ENCODE measurements at places on chromosomes 1 and 21.

DNA sequence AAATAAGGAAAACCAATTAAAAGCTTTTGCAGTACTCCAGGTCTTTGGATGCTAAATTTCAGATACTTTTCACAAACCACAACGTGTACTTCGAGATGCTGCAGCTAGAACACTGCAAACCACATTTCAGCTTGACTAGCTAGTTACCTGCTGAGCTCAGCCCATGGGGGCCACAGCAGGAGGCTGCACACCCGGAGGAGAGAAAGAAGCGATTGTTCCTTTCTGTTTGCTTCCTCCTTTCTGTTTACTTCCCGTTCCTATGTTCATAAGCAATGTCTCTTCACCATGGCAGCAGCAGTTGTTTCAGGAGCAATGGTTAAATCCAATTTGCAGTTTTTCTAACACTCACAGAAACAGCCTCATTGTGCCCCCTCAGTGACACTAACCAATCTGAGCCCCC is 225.6 kb upstream of the FGGY start:
- DNase-seq = no peak

GRCh38 chr1:160644399-160644798 is 2.4 kb downstream of the SLAMF1 start:
- DNase-seq = no peak

DNA sequence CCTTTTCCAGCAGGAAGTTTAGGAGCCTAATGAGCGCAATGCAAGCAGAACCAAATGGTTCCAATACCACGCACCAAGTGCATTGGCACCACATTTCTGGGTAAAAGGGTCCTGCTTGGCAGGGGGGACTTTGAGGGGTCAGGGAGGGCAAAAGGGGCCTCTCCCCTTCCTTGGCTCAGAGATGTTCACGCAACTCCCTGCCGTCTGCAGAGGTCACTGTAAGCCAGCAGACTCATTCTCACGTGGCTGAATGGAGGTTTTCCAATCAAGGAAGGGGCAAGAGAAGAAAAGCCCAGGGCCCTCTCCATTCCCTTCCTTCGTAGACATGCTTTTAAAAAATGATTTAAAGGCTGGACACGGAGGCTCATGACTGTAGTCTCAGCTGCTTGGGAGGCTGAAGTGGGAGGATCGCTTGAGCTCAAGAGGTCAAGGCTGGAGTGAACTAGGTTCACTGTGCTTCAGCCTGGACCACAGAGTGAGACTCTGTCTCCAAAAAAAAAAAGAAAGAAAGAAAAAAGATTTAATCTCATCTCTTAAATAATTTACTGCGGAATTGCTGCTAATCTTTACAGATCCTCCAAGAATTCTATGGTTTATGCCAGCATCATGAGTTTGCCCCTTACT is 80.3 kb downstream of the RUNX3 start:
- DNase-seq = no peak

DNA sequence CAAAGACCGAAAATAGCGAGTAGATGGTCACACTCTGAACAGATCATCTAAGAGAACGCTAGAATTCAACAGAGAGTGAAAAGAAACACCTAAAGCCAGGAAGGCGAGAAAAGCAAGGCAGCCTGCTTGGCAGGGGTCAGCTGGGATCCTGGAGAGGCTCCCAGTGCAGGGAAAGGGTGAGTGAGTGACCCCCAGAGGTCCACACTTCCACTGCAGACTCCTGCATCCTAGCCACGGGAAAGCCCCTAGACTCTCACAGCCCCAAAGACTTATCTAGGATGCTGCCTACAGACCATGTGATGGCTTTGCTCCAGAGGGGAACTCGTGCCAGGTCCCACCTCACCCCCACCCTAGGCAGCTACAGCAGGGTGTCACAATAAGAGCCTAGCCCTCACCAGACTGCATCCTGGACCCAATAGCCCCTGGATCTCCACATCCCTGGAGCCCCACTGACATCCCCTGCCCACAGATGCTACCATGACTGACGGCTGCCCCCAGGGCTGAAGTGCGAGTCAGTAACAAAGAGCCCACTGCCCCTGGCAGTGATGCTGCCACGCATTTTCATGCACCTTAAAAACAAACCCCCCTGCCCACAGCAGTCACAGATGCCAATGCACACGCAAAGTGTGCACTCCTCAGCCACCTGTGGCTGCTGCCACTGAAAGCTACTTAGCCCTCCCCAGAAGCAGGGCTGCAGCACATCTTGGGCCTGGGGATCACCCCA is 62.2 kb downstream of the PSMG1 start:
- no peak for DNase-seq

DNA sequence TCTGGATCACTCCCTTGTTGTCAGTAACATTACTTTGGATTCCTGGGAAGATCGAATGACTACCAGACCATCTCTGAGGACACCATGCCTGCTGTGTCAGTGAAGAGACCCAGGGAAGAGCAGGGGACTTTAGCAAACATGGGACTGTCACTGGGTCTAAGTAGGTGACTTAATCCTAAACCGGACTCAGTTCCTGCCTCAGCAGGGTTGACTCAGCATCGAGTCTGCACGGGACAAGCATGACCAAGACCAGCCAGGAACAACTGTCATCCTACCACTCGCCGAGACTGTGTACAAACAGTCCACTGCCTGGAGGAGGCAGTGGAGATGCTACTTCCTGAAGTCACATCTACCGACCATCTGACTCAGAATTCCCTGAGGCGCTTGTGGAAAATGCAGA is 53.2 kb upstream of the RAB4A start:
- DNase-seq = no peak

- no peak for DNase-seq
These were observed 2.8 kb upstream of the CAPN9 start for GRCh38 chr1:230744382-230744781.

DNA sequence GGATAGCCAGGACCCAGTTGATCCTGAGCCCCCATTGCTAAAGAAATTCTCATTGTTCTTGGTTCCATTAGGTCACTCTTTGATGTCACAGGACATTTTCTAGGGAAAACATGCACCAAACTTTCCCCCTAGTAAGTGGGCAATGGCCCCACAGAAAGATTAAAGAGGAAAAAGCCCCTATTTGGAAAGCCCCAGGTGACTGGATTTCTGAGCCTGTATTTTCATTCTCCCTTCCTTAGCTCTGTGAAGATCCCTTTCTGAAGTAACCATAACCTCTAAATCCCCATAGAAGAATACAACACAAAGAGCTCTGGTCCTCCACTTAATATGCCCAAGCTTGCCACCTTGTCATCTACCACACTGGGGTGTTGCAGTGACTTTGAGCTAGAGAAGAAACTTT is 232.3 kb upstream of the FGGY start:
- DNase-seq = no peak

DNA sequence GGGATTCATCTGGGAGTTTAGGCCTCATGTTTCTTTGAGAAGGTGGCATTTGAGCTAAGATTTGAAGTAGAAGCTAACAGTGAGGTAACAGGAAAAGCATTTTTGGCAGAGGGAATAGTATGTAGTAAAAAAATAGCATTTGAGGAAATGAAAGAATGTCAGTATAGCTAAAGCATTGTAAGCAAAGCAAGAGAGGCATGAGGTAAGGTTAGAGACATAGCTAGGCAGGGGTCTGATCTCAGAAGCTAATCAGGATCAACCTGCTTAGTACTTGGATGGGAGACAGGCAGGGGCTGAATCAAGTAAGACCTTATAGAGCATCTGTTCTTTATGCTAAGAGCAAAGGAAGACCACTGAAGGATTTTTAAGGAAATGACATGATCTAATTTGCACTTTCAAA is 4.0 kb downstream of the POLR3C start:
- no peak for DNase-seq

GRCh38 chr1:182603646-182604174 is 479 bp downstream of the RGS16 start:
- DNase-seq = no peak

GRCh38 chr1:7810395-7810794 is 26.3 kb downstream of the PER3 start:
- peak; percentile 6 for DNase-seq

GRCh38 chr1:168373869-168374268 is 93.2 kb downstream of the TBX19 start:
- DNase-seq = peak; percentile 3

All from activated CD4-positive, alpha-beta T cell treated with anti-CD3 and anti-CD28 coated beads, Interleukin-2, amount 50 U/mL, for 4 hours (primary cell).